ENCODE measurements at places on chromosomes 3 and 15. TPM values are rescaled to one million over a fixed set of nuclear protein-coding genes. Genes with fewer than 3 reads are reported as not detected.

DNA sequence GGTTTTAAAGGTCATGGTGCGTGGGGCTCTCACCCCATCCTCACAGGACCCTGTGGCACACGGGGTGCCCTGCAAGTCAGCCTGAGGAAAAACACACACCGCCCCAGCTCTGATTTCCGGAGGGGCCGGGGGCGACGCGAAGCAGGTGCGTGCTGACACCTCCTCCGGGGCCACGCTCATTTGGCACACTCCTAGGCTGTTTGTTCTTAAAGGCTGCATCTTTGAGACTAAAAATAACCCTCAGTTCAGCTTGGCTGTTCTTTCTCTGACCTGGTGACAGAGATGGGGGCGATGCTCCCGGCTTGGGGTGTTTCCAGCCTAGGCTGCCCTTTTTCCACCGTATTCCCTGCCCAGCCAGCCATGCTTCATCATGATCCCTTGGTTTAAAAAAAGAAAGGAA, 141.5 kb upstream of the TPM1 start:
- no peak for DNase-seq

GRCh38 chr15:101310161-101310480, 15.1 kb upstream of the SNRPA1 start:
- no peak for DNase-seq

- no peak for DNase-seq
Measured at GRCh38 chr15:62561059-62561519, 396.0 kb upstream of the C2CD4B start.

- no peak for DNase-seq
Measured at GRCh38 chr3:109257269-109257668, 59.0 kb downstream of the DPPA2 start.

DNA sequence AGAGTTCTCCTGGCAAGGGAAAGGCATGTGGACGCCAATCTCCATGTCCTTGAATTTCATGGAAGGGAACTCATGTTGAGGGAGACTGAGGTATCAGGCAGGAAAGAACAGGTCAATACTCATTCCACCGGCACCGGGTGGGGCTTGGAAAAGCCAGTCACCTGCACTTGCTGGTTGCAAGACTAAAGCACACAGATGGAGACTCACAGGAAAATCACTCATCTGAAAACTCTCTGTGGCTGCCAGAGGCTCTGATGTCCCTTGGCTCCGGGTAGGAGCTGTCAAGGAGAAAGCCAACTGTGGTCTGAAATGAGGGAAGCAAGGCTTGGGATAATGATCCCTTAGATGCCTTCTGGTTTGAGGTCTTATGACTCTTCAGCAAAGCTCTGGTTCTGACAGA, 8.7 kb upstream of the CGNL1 start:
- DNase-seq: peak; percentile 62

GRCh38 chr3:197600796-197601565, 45.2 kb upstream of the BDH1 start:
- peak; percentile 79 for DNase-seq

GRCh38 chr3:193702967-193703366, 110.0 kb downstream of the OPA1 start:
- DNase-seq: no peak

- DNase-seq: no peak
Measured at GRCh38 chr15:49908236-49908932, 210.6 kb downstream of the ATP8B4 start.

RASGRF1 gene
- total RNA-seq: not detected

GPR149 gene
- not detected for total RNA-seq

UBP1 gene
- total RNA-seq: 108 TPM

ZNF80 gene
- total RNA-seq: not detected

CADM2 gene
- 4.0 TPM for total RNA-seq

All from thyroid gland (tissue), 4 donors.